Thyroid gland (tissue), 4 donors: ENCODE measurements at places on chromosomes 4 and X. TPM values are rescaled to one million over a fixed set of nuclear protein-coding genes. Genes with fewer than 3 reads are reported as not detected.

- no peak for DNase-seq
Measured at GRCh38 chr4:110977554-110977953, 354.7 kb upstream of the PITX2 start.

- DNase-seq = no peak
Measured at GRCh38 chr4:577499-578450, 1.7 kb upstream of the TMEM271 start.

DNA sequence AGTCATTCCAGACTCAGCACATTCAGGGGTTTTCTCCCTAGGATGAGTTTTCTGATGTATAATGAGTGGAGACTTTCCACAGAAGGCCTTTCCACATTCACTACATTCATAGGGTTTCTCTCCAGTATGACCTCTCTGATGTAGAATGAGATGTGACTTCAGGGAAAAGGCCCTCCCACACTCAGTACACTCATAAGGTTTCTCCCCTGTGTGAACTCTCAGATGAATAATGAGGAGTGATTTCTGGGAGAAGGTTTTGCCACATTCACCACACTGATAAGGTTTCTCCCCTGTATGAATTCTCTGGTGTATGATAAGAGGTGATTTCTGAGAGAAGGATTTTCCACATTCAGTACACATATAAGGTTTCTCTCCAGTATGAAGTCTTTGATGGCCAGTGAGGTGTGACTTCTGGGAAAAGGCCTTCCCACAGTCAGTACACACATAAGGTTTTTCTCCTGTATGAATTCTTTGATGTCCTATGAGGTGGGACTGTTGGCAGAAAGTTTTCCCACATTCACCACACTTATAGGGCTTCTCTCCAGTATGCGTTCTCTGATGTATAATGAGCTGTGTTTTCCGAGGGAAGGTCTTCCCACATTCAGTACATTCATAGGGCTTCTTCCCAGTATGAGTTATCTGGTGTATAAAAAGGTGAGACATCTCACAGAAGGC is 12.7 kb downstream of the ZNF630 start:
- no peak for DNase-seq

GRCh38 chr4:74073358-74073757 is 25.6 kb downstream of the CXCL2 start:
- no peak for DNase-seq

- no peak for DNase-seq
Measured at GRCh38 chr4:8649631-8650361, 57.2 kb downstream of the CPZ start.

DNA sequence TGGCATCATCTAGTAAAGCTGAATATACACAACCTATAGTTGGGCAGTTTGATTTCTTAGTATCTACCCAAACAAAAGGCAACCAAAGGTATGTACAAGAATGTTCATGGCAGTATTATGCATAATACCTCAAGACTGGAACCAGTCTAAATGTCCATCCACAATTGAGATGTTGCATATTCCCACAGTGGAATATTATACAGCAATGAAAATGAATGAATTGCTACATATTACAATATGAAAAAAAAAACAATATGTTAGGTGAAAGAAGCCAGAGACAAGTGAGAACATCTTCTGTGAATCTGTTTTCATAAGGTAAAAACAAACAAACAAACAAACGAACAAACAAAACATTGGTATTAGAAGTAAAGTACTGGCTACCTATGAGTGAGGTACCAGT is 11.6 kb upstream of the RAB28 start:
- DNase-seq = no peak

DIAPH2 gene
- 12.5 TPM for total RNA-seq

GRCh38 chrX:65932173-65933084 is 107.5 kb downstream of the VSIG4 start:
- DNase-seq = no peak

ADH7 gene
- not detected for total RNA-seq

GRCh38 chr4:105194328-105195231 is 47.9 kb downstream of the TET2 start:
- no peak for DNase-seq

GAB1 gene
- 28.9 TPM for total RNA-seq
